NCI-H1092 (cell line): ENCODE measurements at places on chromosomes 16 and 17.

DNA sequence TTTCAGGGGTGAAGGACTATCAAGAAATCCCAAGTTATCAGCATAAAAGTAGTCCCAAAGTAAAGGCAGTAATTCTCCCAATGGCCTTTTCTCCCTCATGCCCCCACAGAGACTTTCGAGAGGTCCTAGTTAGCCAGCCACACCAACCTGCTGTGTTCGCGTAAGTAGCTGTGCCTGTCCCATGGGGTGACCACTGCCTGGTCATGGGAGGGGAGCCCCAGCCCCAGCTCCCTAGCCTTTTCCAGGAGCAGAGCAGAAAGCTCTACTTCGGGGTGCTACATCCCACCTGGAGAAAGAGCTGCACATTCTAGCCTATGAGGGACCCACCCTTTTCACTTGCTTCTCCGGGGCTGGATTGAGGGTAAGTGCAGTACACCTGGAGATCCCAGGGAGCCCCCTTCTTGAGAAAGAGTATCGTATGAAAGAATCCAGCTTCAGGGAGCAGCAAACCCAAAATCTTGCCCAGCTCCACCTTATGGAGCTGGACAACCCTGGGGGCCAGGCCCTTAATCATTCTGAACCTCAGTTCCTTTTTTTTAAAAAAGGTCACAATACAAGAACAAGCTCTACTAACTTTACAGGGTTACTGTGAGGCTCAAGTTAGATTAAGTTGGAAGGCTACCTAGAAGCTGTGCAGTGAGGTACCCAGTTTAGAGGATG, 8.6 kb upstream of the SOST start:
- DNase-seq = no peak

- DNase-seq = no peak
These were observed 3.6 kb downstream of the KAT2A start for GRCh38 chr17:42117397-42118125.

DNA sequence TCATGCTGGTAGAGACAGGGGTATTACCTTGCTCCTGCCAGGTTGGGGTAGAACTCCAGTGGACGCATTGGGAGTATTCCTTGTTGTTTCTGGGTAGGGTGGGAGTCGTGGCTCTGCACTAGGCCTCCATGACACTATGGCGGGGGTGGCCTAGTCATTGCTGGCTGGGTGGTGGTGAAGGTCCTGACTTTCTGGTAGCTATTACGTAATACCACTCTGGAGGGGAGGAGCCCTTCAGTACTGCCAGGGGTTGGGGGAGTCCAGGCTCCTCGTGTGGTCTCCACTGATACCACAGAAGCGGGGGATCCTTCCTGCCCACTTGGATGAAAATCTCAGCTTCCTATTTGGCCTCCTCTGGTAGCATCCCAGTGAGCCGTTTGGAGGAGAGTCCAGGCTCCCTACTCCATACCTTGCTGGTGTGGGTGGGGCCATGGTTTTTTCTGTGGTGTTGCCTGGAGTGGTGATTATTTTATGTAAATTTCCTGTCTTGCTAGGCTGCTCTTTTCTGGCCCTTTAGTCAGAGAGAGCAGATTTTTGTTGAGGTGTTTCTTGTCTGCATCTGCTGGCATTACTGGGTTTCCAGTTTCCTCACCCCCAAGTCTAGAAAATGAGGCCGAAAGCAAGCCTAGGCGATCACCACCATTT, 65.8 kb upstream of the GNG13 start:
- DNase-seq = no peak

GRCh38 chr17:64723781-64724180, 61.7 kb upstream of the SMURF2 start:
- DNase-seq = no peak

DNA sequence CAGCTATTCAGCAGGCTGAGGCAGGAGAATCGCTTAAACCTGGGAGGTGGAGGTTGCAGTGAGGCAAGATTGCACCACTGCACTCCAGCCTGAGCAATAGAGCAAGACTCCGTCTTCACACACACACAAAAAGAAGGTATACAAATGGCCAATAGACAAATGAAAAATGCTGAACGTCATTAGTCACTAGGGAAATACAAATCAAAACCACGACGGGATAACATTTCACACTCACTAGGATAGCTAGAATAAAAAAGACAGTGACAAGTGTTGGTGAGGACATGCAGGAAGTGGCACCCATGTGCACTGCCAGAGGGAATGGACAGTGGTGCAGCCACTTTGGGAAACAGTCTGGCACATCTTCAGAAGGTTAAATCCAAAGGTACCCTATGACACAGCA, 172.9 kb downstream of the FTO start:
- no peak for DNase-seq

DNA sequence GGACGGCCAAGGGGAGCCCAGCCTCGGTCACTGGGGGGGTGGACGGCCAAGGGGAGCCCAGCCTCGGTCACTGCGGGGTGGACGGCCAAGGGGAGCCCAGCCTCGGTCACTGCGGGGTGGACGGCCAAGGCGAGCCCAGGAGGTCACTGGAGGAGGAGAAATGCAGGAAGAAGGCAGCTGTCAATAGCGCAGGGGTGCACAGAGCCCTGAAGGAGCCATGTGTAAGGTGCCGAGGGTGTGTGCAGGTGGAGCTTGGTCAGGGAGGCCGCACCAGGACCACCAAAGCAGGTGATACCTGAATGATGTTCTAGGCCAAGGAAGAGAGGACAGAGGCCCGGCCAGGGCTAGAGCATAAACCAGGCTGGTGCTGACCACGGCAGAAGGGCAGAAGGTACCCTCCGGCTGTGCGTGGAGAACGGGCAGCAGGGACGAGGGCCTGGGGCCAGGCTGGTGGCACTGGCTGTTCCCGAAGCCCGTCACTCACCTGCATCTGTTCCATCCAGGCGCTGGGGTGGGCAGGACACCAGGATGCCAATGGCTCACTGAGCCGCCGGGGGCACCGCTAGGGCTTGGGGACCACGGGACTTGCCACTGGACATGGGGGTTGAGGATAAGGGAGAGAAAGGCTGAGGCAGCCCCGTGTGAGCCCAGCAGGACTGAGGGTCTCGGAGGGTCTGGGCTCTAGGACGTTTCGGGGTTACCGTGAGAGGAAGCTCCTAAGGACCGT, 5.9 kb upstream of the CCDC57 start:
- DNase-seq = no peak

DNA sequence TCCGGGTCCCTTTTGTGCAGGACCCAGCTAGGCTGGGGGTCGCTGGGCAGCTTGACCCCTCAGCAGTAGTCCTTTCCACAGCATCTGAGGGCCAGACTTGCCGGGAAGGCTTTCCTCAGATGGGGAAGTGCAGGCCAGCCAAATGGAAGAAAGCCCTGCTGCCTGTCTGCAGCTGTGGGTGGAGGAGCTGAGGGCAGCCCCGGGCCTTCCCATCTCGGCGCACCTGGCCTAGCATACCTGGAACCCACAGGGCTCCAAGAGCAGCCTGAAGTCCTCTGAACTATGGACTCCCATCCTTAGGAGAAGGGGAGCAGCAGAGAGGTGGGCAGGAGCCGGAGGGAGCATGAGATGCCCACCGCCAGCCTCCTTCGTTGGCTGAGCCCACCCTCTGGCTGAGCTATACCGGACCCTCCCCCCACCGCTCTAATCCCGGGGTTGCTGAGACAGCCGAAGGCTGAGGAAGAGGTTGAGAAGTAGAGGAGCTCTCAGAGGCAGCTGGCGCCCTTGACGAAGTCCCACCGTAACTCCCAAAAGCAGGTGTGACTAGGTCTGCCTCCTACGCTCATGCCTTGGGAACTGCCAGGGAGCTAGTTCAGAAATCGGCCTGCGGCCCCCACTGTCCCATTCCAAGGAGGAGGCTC, 13.2 kb downstream of the UBALD2 start:
- DNase-seq = no peak

- no peak for DNase-seq
These were observed 55.8 kb downstream of the TMEM186 start for GRCh38 chr16:8741636-8742035.
